GOT3 (cell line): ENCODE measurements at places on chromosomes 3 and 15.

DNA sequence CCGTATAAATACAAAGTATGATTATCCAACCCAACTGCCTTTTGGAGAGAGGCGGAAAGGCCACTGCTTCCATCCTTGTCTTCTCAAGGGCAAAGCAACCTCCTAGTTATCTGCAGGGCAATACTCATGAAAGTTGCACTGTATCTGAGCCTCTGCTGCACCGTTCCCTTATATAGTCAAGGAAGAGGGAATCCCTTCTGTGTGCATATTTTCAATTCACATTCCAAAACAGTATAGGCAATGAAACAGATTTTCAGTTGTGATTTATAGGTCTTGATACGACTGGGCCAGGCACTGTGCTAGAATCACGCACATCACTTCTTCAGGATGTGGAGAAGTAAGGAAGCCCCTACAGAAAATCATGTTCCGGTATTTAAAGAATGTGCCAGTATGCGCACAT lies 455.7 kb downstream of the FOXP1 start:
- DNase-seq: no peak

DNA sequence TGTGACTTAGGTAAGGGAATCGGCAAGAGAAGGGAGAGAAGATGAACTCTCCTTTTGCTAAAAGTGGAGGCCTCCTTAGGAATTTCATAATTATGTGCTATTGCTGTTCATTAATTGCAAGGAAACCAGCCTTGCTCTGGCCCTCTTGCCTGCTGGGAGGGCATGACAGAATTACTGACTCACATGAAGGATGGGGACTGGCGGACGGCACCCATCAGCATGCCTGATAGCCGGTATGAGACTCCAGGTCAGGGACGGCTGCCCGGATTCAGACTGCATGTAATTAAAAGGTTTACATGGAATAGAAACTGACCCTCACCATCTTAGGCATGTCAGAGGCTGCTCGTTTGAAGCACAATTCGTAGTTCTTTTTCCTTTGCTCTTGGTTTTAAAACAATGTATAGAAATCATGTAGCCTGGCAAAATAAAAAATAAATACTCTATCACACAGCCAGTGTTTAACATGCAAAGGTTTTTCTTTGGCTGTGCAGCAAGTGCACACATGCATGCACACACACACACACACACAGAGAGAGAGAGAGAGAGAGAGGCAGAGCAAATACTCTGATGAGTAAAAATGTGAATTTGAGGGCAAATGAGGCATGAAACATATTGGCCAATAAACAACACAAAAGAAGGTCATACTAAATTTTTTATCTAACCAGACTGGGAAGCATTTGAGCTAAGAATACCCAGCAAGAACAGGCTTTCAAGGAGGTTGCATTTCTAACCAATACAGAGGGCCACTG lies 82.7 kb downstream of the FOXB1 start:
- DNase-seq: no peak

DNA sequence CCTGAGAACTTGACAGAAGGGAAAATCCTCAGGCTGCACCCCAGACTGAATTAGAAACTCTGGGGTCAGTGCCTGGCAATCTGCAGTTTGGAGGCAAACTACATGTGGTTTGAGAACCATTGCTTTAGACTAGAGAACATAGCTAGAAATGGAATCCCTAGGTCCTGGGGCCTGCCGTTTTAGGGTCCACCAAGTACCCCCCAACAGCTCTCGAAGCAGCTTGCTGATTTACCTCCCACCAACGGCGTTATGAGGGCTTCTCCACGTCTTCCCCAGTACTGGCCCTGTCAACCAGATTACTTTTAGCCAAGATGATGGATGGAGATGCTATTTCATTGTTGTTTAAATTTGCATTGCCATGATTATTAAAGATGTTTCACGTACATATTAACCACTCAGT lies 272.5 kb downstream of the XXYLT1 start:
- no peak for DNase-seq

- DNase-seq: no peak
Measured at GRCh38 chr3:100399341-100400071, 1.4 kb downstream of the TOMM70 start.

DNA sequence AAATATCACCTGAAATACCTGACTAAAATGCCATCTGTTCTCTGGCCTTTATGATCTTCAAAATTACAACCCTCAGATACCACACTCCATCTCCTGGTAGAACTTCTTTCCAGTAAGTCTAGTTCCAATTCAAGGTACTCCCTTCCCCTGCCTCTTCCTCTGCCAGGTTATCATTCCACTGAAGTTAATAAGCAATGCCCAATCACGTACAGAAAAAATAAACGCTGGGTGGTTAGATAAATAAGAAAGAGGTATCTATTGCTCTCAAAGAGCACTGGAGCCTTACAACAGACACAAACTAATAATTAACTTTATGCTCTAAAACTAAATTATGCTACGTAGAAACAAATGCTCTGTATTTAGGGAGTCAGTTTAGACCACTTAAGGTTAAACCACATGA lies 112.5 kb downstream of the MYO9A start:
- no peak for DNase-seq

DNA sequence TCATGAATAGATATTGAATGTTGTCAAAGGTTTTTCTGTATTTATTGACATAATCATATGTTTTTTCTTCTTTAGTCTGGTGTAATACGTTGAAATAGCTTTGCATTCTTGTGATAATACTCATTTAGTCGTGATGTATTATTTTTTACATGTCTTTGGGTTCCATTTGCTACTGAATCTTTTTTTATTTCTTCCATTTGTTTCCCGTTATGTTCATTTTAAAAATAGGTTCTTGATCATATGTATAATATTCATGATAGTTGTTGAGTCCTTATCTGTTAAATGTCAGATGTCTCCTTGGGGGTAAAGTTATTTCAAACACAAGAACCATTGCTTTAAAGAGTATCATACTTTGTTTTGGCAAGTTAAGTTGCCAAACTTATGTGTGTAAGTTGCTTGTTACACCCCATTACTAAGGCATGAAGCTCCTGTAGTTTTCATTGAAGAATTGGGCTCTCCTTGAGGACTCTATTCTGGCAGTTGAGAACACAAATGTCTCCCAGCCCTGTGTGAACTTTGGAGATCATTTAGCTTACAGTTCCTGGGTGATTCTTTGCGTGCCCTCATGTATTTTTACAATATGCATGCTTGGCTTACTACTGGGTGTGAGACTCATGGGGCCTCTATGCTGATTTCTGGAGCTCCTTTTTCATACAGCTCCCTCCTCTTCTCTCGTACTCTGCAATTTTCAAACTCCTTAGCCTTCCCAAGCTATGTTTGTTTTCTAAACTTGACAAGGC lies 8.3 kb downstream of the AKAP13 start:
- DNase-seq: no peak

GRCh38 chr15:59074607-59075006 lies 30.3 kb upstream of the CCNB2 start:
- no peak for DNase-seq

- no peak for DNase-seq
Measured at GRCh38 chr15:59413577-59413976, 24.4 kb upstream of the FAM81A start.

- DNase-seq: no peak
Measured at GRCh38 chr3:173128633-173129032, 12.4 kb downstream of the SPATA16 start.

DNA sequence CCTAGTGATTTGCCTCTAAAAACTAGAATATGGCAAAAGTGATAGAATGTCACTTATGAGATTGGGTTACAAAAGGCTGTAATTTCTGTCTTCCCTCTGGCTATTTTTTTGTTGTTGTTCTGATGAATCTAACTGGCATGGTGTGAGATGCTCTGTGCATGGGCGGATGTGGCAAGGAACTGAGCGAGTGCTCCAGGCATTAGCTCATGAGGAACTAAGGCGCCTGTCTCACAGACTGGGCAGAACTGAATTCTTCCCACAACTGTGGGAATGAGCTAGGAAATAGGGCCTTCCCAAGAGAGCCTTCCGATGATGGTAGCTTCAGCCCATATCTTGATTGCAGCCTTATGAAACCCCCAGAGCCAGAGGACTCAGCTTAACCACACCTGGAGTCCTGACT lies 222.5 kb downstream of the NR2F2 start:
- DNase-seq: no peak

DNA sequence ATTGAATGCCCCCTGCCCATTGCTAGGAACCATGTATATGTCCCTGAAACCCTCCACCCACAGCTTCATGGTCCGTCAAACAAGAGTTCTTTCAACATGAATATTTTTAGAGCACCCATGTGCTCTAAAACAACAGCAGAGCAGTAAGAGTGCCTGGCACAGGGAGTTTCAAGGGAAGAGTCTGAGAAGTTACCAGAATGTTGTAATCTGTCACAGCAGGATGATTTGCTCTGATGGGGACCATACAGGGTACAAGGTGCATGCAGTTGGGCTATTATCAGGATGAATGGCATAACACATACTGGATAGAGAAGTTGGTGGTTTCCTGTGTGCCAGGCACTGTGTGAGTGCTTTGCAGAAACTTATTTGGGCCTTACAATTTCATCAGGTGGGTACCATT lies 27.8 kb upstream of the FLNB start:
- no peak for DNase-seq

GRCh38 chr3:171776411-171776810 lies 33.9 kb downstream of the PLD1 start:
- no peak for DNase-seq

DNA sequence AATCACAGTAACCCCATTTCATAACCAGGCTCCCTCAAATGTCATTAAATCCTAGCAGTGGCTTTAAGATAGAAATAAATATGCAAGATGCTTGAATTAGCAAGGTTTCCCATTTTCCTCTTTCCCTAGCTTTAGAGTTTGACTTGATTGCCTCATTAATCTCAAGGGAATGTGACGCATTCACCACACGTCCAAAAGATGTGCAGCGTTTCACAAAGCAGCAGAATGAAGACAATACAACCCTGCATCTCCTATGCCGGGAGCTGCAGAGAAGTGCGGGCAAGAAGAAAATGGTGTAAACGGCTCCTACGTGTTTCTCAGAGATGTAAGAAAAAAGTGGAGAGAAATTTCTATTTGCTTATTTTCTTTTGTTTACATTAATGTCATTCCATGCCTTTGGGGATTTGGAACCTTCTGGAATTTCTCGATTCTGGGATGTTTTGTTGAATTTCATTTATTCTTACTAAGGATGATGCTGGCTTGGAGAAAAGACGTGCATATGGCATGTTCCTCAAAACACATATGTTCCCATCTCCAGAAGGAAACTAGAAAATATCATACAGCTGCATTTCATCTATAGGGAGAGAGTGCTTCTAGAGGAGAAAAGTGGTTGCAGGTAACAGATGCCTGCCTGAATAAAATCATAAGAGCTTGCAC lies 27.8 kb upstream of the FRMD4B start:
- no peak for DNase-seq

DNA sequence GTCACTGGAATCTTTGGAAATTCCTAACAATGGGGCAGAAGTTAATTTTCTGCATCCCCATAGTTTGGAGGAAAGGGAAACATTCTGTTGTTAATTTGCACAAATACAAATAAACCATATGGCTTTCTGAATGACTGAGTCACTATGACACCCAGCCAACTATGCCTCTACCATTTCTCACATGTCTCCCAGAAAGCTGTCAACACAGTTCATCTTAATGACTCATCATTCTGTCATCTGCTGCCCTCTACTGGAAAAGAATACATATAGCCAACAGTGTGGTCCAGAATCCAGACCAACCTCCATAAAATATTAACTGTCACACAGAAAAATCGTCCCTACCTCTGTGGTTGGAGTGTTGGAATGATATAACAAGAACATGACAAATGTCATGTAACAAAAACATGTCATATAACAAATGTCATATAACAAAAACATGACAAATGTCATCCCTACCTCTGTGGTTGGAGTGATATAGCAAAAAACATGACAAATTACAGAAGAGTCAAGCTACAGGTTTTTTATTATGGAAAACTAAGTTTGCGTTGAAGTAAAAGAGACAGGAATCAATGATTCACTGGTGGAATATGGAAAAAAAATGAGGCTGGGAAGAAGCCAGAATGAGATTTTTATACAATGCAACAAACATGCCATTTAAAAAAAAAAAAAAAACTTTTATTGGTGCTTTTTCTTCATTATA lies 47.7 kb upstream of the GYG1 start:
- no peak for DNase-seq

DNA sequence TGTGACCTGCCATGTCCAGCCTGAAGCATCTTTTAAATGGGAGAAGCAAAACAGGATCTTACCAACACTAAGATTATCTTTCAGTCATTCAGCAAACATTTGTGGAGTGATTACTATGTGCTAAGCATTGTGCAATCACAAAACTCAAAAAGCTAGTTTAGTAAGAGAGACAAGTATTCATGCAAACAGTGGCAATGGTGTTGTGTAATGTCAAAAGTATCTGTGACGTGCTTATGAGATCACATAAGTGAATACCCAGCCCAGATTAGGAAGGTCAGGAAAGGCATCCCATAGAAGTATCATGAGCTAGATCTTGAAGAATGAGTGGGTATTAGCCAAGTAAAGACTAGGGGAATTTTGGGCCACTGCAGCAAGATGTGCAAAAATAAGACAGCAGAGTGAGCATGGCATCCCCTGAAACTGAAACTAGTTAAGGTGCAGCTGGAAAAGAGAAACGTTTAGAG lies 32.1 kb downstream of the SEC62 start:
- no peak for DNase-seq

DNA sequence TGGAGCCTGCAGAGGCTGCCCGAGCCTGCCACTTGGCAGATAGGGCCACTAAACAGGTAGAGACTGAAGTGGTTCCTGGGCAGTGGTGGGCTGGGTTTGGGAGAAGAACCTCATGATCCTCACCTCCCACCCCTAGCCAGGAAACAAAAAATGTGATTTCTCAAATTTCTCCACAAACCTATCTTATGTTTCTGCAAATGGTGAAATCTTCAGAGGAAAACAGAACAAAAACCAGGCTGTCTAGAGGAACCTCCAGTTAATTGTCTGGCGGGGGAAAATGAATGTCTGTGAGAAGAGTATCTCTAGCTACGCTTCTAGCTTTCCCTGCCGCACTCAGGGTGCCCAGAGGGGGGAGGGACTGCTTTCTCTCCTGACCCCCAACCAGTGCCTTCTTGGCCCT lies 55.9 kb downstream of the TRA2B start:
- no peak for DNase-seq

GRCh38 chr15:39919411-39919747 lies 687 bp downstream of the GPR176 start:
- DNase-seq: no peak

- no peak for DNase-seq
Measured at GRCh38 chr3:55065331-55065730, 137.5 kb upstream of the LRTM1 start.

GRCh38 chr3:59994732-59995304 lies 945.0 kb upstream of the CFAP20DC start:
- no peak for DNase-seq
